Left ventricle myocardium superior (tissue), 1 donor: ENCODE measurements at places on chromosomes 11 and 22.
A peak's percentile ranks its signal among the peaks of the same experiment; 100 is the strongest.

DNA sequence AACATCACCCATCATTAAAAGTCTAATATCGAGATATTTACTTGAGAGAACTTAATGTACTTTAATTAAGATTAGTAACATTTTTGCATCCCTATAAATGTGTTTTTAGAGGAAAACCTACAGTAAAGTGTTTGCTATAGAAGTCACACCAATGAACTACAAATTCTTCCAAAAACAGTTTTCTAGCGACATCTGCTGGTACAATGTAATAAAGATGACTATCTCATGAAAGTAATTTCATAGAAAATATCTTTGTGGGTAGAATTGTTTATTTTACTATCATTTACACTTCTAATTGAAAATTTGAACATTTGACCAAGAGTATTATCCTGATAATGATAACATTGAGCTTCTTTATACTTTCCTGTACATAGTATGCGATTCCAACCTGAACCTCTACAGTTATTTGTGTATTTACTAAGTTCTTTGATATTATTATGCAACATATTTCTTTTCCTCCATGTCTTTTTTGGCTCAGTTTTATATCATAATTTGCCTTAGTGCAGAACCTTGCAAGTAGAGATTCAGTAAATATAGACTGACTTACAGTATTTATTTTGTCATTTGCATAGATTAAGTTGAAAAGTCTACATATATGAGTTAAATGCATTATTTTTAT, 252.7 kb downstream of the TMEM135 start:
- DNase-seq: no peak

- no peak for DNase-seq
Observed at GRCh38 chr11:133222425-133223330, 309.6 kb downstream of the OPCML start.

DNA sequence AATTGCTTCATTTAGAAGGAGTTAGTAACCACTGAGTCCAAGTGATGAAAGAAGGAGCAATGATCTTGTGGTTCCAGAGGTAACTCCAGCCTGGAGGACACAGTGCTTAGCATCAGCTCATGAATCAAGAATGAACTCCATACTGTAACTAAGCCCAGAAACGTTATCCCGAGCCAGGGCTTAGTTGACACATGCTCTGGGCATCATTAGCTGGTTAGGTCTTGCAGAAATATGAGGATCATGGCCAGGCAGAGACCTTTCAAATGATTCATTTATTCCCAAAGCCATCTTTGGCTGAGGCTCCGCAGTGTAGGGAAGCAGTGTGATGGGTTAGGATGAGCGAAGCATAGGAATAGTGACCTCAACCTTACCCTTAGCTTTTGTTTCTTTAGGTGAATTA, 277.4 kb downstream of the FAM76B start:
- no peak for DNase-seq

GRCh38 chr22:39910876-39911613, 10.2 kb downstream of the GRAP2 start:
- no peak for DNase-seq

DNA sequence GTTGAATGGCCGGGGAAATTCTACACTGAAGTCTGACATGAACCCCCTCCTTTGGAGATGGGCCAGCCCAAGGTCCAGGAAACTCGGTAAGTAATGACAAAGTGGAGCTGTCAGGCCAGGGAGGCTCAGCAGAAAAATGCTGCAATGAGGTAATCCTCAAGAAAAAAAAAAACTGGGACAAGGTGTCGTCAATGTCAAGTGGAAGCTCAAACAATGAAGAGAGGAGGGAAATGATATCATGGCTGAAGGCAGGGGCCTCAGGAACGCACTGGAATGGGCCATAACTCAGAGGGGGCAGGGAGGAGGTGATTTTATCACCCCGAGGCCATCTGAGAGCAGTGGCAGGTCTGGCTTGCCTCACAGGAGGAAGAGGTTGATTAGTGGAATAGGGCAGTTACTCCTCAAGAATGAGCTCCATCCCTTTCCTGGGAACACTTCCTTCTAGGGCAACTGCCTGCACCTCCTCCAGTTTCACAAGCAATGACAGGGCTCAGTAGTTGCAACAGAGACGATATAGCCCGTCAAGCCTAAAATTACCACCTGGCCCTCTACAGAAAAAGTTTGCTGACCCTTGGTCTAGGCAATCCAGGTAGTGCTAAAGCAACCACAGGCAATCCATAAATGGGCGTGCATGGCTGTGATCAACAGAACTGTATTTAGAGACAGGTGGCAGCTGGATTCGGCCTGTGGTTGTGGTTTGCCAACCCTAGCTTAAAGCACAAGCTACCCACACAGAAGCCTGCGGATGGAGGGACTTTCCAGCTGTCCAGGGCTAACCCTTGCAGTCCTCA, 65.2 kb downstream of the FBXO7 start:
- no peak for DNase-seq

GRCh38 chr11:35272391-35272902, 133.5 kb downstream of the CD44 start:
- DNase-seq: no peak

- peak; percentile 49 for DNase-seq
Observed at GRCh38 chr11:116605543-116606459, 167.0 kb downstream of the BUD13 start.

- DNase-seq: no peak
Observed at GRCh38 chr11:46952553-46952952, 16.0 kb downstream of the CSTPP1 start.

- DNase-seq: no peak
Observed at GRCh38 chr22:41485033-41485432, 16.1 kb downstream of the ACO2 start.

GRCh38 chr11:17821648-17822400, 87.2 kb downstream of the KCNC1 start:
- peak; percentile 56 for DNase-seq
